ENCODE measurements at places on chromosomes 13 and 19. TPM values are rescaled to one million over a fixed set of nuclear protein-coding genes. Genes with fewer than 3 reads are reported as not detected.

Gene ZNF724
- 6.2 TPM for total RNA-seq

Gene SERTAD3
- 37.3 TPM for total RNA-seq

- no peak for DNase-seq
Observed at GRCh38 chr13:31878495-31878894, 139.2 kb downstream of the RXFP2 start.

- peak; percentile 64 for DNase-seq
Observed at GRCh38 chr19:10085641-10086590, at the start of gene SHFL. TSS of gene SHFL (plus strand) at chr19:10086317. CDS start at chr19:10086428, 111 bp downstream.

Gene AMER2
- 0.34 TPM for total RNA-seq

DNA sequence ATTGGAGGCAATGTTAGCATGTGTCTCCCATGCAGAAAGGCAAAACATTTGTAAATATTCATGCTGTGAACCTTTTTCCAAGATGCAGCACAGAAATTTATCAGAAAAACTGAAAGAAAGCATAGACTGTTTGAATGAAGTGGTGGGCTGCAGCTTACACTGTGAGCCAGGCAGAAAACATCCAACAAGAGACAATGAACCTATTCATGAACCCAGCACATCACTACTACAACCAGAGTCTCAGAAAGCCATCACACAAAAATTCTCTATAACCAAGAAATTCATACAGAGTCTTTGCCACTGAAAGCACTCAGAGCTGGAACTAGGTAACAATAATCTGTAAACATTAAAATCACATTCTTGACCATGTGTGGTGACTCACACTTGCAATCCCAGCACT lies 448.9 kb downstream of the UQCRFS1 start:
- no peak for DNase-seq

GRCh38 chr13:36907266-36907665 lies 12.8 kb downstream of the SMAD9 start:
- no peak for DNase-seq

Gene KLK15
- 4.0 TPM for total RNA-seq

Gene SERPINE3
- total RNA-seq, result not detected

- peak; percentile 61 for DNase-seq
Observed at GRCh38 chr19:7618348-7618747, 11.0 kb downstream of the XAB2 start.

Gene TMEM59L
- 0.27 TPM for total RNA-seq

DNA sequence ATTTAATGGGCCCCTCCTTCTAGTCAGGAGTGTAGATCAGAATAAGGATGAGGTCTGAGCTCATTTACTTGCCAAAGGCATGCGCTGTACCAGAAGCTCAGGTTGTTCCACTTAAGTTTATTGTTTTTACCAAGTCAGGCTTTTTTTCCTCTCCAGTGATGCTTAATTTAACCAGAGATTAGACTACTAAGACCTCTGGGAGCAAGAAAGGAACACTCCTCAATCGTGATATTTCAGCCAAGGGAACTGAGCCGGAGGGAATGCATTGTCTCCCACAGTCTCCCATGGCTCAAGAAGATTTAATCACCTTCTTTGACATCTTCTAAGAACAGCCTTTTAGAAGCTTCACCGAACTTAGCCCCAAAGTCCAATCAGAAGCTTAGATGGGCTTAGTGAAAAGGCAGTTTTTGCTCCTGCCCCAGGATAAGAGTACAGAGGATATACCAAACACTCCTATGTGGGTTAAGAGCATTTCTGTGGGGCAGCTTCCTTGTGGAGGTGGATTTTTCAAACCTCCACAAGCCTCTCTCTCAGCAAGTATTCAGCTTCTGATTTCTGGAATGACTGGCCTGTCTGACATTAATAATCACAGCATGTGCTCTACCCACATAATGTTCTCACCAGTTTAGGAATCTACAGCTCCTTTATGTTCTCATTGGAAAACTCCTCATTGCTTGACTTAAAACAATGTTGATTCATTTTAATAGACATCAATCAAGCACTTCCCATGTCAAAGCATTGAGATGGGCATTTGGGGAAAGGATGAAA lies 322.7 kb downstream of the SUCLA2 start:
- DNase-seq, result no peak

DNA sequence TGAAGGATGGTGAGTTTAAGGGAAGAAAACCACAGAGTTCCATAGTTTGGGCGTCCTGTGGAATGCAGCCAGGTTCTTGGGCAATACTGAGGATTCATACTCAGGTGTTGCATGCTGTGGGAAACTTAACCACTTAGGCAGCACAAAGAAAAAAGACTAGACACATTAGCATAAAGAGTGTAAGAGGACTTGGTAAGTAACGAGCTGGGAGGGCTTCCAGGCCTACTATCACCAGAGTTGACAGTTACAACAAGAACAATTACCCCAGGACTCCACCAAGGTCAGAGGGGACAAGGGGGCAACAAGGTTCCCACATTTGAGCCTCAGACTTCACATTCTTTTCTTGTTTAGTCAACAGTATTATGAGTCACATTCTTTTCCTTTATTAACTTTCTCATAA lies 33.2 kb downstream of the KCTD12 start:
- DNase-seq, result no peak

DNA sequence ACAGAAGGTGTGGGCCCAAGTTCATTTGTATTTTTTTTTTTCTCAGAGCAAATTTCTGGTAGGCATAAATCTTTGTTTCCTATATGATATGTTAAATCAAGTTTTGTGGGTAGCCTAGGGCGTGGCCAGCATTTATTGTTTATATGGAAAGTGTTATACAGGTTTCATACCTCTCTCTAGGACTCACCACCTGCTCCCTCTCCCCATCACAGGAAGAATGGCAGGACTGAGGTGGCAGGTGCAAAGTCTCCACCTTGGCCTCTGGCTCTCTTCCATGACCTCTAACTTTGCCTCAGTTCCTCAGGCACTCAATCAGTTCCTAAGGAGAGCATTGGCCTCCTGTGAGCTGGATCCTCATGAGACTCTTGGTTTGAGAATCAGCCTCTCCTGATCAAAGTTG lies 172.3 kb upstream of the TSC22D1 start:
- DNase-seq, result no peak

DNA sequence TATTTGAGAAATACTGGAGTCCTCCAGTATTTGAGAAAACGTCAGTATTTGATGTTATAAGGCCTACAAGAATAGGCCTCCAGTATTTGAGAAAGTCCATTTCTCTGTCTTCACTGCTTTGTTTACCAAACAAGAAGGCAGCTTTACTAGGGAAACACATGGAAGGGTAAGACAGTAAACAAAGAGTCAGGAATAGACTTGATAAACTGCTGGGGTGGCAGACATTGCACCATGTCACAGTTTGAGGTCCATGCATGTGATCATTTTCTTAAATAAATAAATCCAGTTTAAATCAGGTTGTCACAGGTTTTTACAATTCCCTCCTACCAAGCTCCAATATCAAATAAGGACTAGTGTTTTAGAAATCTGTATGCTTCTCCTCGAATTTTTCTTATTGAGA lies 1431.0 kb upstream of the SPRY2 start:
- no peak for DNase-seq

GRCh38 chr19:19276386-19276785 lies 3.3 kb upstream of the TM6SF2 start:
- no peak for DNase-seq

- no peak for DNase-seq
Observed at GRCh38 chr13:36436811-36437210, 4.5 kb downstream of the CCNA1 start.

DNA sequence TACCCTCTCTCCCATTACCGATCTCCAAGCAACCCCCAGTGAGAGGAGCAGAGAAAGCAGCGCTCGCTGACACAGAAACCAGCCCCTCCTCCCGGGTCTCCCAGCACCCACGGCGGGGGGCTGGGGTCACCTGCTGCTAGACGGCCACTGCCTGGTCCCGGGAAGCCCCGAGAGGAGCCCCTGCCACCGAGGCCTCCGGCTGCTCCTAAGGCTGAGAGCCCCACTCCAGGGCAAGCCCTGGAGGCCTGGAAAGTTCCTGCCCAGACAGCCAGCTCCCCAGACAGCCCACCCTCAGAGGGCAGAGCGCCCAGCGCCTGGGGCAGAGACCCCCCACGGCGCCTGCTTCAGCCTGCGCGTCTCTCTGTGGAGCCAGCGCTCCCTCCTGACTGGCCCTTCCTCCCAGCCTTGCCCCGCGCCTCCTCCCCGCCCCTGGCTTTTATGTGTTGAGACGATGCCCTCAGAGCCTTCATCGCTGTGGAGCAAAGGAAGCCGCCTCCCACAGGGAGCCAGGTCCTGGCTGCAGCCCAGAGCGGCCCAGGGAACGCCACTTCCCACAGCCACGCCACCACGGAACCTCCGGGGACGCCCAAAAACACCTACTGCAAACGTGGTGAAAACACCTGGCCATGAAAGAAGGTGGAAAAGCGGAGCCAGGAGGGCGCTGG lies 51.1 kb downstream of the MLLT1 start:
- no peak for DNase-seq
